ENCODE measurements at places on chromosomes 3 and 15.

GRCh38 chr3:3191675-3192285 lies 12.3 kb upstream of the CRBN start:
- DNase-seq, result no peak

DNA sequence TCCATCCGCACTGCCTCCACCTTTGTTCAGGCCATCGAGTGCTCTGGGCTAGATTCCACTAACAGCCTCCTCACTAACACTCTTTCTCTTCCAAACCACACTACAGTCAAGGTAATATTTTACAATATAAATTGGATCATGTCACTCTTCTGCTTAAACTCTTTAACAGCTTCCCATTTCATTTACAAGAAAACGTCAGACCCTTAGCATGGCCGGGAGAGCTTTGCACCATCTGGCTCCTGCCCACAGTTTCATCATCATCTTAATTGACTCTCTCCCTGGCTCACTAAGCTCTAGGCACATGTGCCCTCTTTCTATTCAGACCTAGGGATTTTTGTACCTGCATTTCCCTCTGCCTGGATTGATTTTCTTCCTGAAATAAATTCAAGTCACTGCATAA lies 354.7 kb downstream of the FGF12 start:
- DNase-seq, result no peak

DNA sequence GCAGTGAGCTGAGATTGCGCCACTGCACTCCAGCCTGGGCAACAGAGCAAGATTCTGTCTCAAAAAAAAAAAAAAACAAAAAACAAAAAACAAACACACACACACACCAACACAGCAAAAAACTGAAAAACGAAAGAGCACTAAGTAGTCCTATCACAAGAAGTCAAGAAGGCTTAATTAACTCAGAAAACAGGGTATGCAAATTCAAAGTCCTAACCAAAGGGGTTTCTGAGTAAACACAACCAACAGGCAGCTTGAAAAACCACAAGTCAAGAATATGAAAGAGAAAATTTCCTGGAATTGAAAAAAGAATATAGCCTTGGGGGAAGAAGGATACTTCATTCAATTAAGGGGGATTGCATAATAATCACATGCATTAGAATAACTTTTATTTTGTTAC lies 37.7 kb upstream of the PARP14 start:
- DNase-seq, result no peak

- DNase-seq, result no peak
Observed at GRCh38 chr3:140767566-140767965, 89.7 kb downstream of the TRIM42 start.

GRCh38 chr3:127008236-127008635 lies 25.3 kb downstream of the PLXNA1 start:
- DNase-seq, result no peak

DNA sequence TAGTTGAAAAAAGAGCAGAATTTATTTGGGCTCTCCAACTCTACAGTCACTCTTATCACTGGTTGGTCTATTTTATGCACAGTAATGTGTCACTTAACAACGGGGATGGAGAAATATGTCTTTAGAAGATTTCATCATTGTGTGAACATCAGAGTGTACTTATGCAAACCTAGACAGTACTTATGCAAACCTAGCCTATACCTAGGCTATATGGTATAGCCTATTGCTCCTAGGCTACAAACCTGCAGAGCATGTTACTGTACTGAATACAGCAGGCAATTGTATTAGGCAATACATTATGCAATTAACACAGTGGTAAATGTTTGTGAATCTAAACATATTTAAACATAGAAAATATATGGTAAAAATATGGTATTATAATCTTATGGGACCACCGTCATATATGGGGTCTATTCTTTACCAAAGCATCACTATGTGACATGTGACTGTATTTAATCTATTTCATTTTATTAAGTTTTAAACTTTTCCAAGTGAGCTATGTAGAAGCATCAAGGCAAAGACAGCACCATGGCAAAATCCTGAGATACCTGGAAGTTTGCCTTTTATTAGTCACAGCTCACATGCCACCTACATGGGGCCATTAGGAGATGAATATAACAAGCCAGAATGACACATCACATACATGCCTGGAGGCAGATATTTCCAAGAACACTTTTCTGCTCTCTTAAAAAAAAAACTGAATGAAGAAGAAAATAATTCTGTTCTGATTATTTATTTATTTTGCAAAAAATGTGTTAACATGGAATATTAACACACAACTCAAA lies 537.4 kb downstream of the TUSC7 start:
- no peak for DNase-seq

DNA sequence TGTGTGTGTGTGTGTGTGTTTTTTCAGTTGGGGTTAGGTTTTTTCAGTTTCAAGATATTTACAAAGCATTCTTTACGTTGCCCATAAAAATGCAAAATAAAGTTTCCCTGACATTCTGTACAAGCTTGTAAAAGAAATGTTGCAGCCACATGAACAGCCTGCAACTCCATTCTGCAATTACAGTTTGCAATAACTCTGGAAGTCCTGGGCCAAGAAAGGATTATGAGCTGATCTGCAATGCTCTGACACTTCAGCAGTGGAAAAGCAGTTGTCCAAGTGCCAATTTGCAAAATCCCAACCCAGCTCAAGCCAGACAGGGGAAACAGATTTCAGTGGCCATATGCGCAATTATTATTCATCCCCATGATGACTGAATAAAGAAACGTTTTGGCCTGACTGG lies 322.1 kb downstream of the MEX3B start:
- no peak for DNase-seq

- DNase-seq, result no peak
Observed at GRCh38 chr15:50210462-50211157, 28.6 kb downstream of the SLC27A2 start.

DNA sequence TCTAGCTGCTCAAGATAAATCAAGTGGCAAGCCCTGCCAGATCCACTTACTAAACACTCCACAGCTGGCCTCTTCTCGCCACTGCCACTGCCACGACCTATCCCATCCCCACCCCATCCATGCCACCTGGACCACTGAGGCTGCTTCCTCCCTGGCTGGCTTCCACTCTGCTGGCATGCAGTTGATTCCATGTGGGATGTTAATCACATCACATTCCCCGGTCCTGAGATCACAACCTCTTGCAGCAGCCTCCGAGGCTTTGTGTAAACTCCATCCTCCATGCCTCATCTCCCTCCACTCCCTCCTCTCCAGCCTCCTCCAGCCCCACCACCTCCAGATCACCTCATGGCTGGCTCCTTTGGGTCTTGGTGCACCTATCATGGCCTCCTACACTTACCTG lies 7.7 kb downstream of the NCKIPSD start:
- no peak for DNase-seq

DNA sequence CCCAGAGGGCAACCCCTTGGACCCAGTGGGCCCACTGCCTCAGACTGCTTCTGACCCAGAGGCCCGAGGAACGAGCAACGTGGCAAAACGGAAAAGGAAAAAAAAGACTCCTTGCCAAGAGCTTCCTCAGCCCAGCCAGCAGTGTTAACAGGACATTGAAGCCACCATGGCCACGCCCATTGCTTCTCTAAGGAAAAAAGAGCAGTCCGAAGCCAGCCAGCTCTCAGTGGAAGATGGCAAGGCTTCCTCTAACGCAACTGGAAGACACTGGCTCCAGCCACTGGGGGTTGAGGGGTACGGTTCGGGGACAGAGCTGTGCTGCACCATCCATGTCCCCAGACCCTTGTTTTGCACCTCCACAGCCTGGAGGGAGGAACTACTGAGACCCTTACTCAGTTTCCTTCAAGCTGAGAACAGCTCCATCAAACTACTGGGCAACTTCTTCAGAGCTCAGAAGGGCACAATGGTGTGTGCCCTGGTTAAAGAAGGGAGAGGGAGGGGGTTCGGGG lies 10.7 kb downstream of the BMF start:
- peak; percentile 57 for DNase-seq

GRCh38 chr3:60729056-60729455 lies 522.2 kb downstream of the FHIT start:
- no peak for DNase-seq

DNA sequence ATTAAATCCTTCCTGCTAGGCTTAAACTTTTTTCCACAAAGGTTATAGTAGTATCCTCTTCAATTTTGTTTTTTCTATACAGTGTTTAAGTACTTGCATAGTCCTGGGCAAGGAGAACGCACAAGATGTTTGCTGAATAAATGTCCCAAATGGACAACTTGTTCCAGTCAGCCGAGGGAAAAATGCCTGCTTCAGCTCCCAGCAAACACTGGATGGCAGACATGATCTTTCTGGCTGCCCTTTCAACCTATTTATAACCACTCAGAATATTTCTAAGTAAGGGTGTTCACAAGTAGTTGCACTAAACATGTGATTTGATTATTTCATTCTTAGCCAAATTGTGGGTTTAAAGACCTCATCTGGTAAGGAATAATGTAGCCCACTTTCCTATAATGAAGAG lies 29.8 kb downstream of the GNB4 start:
- DNase-seq, result peak; percentile 22
